ENCODE measurements at places on chromosomes 11 and 22. TPM values are rescaled to one million over a fixed set of nuclear protein-coding genes. Genes with fewer than 3 reads are reported as not detected.

LRRC10B gene
- total RNA-seq: not detected

PLAAT4 gene
- 13.2 TPM for total RNA-seq

RASL10A gene
- not detected for total RNA-seq

POU2AF1 gene
- total RNA-seq: not detected

TOM1 gene
- total RNA-seq: 19.2 TPM

SUSD2 gene
- 20.9 TPM for total RNA-seq

SRSF8 gene
- 15.2 TPM for total RNA-seq

ZP1 gene
- total RNA-seq: 4.2 TPM

GGTLC2 gene
- not detected for total RNA-seq
